Stimulated activated CD8-positive, alpha-beta memory T cell treated with anti-CD3 and anti-CD28 coated beads, Interleukin-7, amount 100 ng/mL, for 1 hour (primary cell): ENCODE measurements at places on chromosomes 5 and 9.

GRCh38 chr9:107177243-107177839 lies 105.7 kb upstream of the RAD23B start:
- no peak for DNase-seq

GRCh38 chr5:125032286-125032685 lies 285.8 kb upstream of the ZNF608 start:
- DNase-seq = no peak

DNA sequence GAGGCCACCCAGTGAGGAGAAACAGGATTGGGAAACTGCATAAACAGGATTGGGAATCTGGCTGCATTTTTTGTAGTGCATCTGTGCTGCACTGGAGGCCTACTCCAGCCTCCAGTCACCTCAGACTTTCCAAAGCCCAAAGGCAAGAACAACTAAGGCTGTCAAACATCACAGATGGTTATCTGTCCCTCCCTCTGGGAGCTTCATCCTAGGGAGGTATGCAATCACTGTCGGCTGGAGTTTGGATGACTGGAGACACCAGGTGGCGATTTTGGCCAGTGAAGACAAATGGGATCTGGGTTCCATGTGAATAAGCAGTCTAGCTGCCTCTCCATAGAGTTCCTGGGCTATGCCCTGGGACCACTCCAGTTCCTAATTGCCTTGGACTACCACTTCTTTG lies 9.3 kb upstream of the SPINK13 start:
- DNase-seq = no peak

GRCh38 chr5:24142341-24142740 lies 502.4 kb downstream of the CDH10 start:
- no peak for DNase-seq
